ENCODE measurements at places on chromosomes 1 and 21.
A peak's percentile ranks its signal among the peaks of the same experiment; 100 is the strongest.

- DNase-seq = no peak
These were observed 174.6 kb downstream of the GABPA start for GRCh38 chr21:25909341-25909740.

DNA sequence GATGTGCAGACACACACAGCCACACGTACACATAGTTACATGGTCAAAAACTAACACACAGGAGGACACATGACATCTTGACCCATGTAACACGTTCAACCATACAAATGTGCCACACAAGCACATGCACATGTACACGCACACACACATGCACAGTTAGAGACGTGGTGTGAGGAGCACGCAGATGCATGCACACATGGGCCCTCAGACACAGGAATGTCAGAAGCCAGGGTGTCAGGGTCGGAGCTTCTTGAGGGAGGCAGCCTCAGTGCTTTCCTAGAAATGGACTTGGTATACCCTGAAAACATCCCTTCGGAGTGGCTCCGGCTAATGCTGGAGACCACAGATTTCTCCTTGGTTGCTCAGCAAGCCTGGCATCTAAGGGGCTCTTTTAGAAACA is 114.3 kb downstream of the DMRTB1 start:
- no peak for DNase-seq

- DNase-seq = no peak
These were observed 7.4 kb downstream of the H3-3A start for GRCh38 chr1:226069811-226070489.

GRCh38 chr1:117930173-117930447 is 571 bp downstream of the WDR3 start:
- no peak for DNase-seq

DNA sequence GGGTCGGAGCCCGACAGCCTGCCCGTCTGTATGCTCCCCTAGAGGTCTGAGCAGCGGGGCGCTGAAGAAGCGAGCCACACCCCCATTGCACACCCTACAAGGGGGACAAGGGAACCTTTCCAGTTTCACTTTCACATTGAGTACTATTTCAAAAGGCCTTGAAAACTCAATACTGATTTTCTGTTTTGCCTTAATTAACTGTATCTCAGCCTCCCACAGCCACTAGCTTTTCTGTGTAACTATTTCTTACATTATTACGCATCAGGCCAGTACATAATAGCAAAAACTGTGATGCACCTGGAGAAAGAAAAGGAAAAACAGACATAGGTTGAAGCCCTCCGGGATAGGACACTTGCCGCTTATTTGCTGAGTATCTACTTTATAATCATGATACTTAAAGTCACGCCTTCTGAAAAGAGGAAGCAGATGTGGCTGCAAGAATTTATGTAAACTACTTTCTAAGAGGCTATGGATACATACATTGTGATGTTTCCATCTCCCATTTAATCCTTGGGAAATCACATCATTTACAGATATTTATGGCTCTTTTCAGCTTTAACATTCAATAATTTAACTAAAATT is 1719.5 kb downstream of the MRPL39 start:
- no peak for DNase-seq

DNA sequence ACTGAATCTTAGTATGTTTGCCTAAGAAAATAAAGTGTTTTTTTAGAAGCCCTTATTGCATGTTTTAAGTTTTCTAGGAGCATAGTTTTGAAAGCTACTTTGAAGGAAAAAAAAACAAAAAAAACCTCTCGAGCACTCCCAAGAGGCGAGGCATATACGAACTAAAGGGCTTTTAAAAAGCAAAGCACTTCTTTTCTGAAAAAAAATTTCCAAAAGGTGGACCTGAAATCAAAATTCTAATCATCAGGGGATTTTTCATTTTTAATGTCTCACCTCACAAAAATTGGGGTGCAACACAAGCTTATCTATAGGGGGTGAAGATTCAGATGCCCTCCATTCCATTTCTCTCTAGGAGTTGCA is 594 bp downstream of the GLMN start:
- peak; percentile 16 for DNase-seq

DNA sequence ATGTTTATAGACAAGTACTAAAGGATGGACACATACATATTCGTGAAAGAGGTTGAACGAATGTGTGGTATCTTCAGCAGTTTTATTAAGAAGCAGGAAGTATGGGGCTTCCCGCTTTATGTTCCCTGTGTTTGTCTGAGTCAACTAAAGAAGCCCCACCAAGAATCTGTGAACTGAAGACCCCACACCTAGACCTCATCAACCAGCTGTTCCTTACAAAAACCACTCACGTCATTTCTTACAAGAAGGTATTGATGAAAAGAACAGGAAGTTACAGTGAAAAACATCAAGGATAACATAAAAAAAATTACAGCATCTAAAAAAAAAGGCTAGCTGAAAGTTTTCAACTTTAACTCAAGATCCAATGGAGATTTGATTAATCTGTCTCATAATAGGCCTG is 12.3 kb downstream of the REG4 start:
- no peak for DNase-seq

DNA sequence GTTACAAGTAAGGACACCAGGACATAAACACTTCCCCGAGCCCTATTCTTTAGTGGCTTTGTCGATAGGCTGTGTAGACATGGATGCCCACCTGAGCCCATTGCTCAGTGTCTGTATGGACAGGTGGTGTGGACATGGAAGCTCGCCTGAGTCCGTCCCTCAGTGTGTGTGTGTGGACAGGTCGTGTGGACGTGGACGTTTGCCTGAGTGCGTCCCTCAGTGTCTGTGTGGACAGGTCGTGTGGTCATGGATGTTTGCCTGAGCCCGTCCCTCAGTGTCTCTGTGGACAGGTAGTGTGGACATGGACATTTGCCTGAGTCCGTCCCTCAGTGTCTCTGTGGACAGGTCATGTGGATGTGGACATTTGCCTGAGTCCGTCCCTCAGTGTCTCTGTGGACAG is 38.7 kb upstream of the COL6A2 start:
- no peak for DNase-seq

DNA sequence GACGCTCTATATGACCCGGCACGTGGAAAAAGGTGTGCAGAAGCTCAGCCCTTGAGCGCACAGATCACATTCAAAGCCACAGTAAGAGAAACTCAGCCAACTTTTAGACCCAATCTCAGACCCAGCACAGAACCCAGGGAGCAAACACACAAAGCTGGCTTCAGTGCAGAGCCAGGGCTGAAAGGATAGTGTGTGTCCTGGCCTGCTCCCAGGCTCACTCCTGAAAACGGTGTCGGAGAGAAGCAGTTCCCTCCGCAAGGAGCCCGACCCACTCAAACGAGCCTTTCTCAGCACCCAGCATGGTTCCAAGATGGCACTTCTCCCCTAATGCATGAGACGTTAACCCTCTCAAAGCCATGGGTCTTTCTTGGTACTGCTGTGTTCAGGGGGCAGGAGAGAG is 39.6 kb downstream of the CASZ1 start:
- DNase-seq = no peak

DNA sequence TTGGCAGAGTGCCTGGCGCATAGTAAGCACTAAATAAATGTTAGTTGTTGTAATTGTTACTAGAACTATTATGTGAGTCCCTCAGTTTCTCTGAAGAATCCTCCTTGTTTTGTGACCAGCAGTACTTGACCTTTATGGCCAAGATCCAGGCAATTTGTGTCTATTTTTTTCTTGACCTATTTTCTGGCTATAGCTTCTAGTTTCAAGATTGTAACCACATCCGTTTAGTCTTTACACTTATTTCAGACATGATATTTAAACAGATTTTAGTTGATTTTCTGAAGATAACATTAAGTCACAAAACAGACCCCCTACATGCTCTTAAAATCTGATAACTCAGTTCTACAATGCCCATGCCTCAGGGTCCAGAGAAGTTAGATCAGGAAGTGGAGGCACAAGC is 50.3 kb downstream of the CDC7 start:
- no peak for DNase-seq

DNA sequence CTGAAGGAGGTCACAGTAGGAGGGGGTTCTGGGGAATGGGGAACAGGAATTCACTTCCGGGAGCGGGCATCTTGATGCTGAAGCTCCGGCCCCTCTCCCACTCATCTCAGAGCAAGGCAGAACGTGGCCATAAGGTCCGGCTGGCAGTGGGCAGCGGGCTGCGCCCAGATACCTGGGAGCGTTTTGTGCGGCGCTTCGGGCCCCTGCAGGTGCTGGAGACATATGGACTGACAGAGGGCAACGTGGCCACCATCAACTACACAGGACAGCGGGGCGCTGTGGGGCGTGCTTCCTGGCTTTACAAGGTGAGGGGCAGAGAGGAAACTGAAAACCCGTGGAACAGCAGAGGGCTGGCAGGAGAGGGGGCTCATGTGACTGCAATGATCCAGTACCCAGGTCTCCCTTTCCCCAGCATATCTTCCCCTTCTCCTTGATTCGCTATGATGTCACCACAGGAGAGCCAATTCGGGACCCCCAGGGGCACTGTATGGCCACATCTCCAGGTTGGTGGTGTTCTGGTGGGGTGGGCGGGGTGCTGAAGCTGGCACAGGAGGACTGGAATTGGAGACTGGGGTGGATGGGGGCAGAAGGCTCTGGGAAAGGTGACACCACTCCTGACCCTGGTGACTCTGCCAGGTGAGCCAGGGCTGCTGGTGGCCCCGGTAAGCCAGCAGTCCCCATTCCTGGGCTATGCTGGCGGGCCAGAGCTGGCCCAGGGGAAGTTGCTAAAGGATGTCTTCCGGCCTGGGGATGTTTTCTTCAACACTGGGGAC is 3.0 kb downstream of the SLC27A3 start:
- DNase-seq = no peak

GRCh38 chr1:104868794-104869193 is 1119.1 kb downstream of the AMY1C start:
- DNase-seq = no peak

GRCh38 chr1:57165546-57165945 is 199.7 kb upstream of the C8B start:
- DNase-seq = no peak

- DNase-seq = no peak
These were observed 49.5 kb upstream of the ERRFI1 start for GRCh38 chr1:8075511-8076051.

GRCh38 chr1:93681101-93681988 is at the start of gene BCAR3:
BCAR3 (minus strand) TSS chr1:93681837; CDS start chr1:93674930, 6,907 bp downstream.
- DNase-seq = peak; percentile 88

DNA sequence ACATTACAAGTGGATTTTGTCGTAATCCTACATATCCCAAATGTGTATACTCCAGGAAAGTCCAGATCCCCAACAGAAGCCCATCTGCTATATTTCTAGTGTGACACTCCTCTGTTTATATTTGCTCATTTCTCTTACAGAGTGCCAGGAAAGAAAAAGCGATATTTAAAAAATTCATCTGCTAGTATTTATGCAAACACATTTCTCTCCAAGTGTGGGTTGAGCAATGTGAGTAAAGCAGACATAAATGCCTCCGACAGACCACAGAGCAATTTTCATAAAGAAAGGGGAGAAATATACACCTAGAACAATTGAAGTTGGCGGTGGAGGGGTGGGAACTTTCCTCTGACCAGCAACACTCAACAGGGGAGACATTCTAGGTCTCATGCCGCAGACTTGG is 22.2 kb upstream of the RAP1A start:
- peak; percentile 12 for DNase-seq

DNA sequence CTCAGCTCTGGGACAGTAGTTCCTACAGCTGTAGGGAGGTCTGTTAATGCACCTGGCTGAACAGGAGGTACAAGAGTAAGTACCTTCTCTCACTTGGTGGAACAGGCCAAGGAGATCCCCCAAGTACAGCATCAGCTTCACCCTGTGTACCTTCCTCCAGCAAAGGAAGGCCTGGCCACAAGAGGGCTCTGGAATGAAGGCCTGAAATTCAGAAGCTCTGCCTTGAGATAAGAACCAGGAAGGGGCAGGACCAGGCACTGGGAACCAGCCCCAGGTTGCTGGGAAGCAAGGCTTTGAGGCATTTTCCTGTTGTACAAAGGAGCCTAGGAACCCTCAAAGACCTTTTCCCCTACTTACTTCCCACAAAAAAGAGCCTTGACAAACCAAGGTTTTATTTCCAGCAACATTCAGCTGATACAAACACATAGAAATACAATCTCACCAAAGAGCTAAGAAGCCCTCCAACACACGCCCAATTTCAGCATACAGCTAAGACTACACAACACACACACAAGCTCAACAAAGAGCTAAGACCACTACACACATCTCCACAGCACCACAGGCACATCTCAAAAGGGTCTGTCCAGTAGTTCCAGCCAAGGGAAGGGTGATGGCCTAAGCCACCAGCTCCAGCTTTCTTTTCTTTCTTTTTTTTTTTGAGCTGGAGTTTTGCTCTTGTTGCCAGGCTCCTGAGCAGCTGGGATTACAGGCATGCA is 23.5 kb downstream of the F11R start:
- peak; percentile 83 for DNase-seq

- DNase-seq = no peak
These were observed 38.8 kb downstream of the LUZP1 start for GRCh38 chr1:23129846-23130245.

- DNase-seq = no peak
These were observed 101.5 kb upstream of the RAB4A start for GRCh38 chr1:229169399-229169798.

GRCh38 chr21:34941162-34941561 is 107.9 kb downstream of the RUNX1 start:
- no peak for DNase-seq

GRCh38 chr1:24567792-24568388 is 12.0 kb downstream of the NCMAP start:
- peak; percentile 88 for DNase-seq

GRCh38 chr21:33401630-33401992 is 1.6 kb upstream of the IFNGR2 start:
- no peak for DNase-seq

GRCh38 chr1:165351863-165352441 is 4.6 kb downstream of the LMX1A start:
- DNase-seq = no peak

DNA sequence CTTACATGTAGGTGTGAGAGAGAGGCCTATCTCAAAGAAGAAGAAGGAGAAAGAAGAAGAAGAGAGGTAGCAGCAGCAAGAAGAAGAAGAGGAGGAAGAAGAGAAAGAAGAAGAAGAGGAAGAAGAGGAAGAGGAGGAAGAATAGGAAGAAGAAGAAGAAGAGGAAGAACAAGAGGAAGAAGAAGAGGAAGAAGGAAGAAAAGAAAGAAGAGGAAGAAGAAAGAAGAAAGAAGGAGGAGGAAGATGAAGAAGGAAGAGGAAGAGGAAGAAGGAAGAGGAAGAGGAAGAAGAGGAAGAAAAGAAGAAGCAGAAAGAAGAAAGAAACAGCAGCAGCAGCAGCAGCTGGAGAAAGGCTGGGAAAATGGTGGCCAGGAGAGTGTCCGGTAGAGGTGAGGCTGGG is 10.3 kb upstream of the AZIN2 start:
- no peak for DNase-seq

DNA sequence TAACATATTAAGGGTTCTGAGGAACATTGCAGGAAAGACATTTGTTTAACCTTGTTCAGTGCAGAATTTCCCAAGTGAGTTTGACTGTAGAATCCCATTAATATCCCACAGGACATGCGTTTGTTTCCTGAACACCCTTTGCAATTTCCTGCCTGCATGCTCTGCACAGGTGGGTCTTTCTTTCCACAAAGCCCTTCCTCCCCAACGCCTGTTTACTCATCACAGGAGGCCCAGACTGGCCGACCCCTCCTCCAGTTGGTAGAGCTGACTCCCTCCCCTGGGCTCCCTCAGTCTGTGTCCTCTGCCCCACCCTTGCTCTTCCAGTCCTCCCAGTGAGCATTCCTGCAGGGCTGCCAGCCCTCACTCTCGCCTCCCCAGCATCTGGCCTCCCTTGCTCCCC is 47.5 kb upstream of the CTPS1 start:
- DNase-seq = no peak

Data from hepatocyte (in vitro differentiated cells).